ENCODE measurements at places on chromosomes 5 and 9. TPM values are rescaled to one million over a fixed set of nuclear protein-coding genes. Genes with fewer than 3 reads are reported as not detected.

GABRP gene
- 0.35 TPM for total RNA-seq

DNA sequence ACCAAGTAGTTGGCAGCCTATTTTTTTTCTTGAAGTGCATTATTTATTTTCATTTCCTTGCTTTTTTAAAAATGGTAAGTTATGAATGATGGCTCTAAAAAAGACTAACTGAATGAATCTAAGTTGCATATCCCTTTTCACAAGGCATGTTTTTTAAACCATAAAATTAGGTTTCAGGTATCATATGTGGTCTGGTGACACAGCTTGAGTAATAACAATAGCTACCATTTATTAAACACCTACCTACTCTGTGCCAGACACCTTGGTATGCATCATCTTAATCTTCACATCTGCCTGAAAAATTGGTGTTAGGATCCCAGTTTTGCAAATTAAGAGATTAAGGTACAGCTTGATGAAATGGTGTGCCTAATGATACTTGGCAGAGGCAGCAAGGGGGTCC is 4.3 kb upstream of the GABBR2 start:
- DNase-seq = no peak

MYOT gene
- not detected for total RNA-seq

DNA sequence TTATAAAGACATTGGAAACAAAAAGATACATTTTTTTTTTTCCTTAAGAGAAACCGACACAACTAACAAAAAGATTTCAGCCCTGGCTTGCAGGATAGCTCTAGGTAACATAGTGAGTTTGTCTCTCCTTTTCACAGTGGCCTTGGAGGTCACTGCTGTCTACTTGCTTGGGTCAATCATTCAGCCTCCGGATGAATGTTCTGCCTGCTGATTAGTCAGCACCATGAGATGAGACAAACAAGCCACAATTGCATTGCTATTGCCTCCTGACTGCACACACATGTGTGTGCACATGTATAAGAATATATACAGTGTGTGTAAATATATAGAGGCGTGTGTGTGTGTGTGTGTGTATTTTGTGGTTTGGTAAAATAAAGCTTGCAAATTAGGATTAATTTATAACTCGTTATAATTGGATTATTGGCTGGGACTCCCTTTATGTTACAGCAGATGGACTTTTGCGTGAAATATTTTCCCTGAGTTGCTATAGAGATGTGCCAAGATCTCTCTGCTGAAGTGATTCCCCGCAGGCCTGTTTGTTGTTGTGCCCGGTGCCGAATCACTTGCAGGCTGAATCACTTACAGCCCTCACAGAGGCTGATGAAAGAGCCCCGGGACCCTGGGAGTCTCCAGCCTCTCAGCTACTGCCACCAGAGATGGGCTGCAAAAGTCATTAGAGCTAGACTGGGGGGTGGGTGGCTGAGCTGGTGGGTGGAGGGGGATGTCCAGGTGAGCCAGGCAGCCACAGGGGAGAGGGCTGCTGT is 161.2 kb downstream of the FGF18 start:
- DNase-seq = peak; percentile 51

DNA sequence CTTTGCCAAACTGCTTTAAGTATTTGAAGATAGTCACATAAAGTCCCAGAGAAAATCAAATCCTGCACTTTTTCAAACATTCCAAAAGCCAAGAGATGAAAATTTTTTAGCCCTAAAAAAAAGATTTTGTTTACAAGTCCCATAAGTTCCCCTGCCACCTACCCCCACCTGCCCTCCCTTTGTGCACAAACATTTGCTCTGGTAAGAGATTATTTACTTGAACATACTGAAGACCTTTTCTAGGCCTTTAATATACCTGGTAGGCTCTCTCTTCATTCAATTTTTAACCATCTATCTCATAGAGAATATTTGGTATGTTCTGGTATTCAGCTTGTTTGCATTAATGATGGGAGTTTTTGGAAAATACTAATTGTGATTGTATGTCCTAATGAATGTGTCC is 50.3 kb downstream of the MEGF9 start:
- DNase-seq = no peak

RGS7BP gene
- not detected for total RNA-seq

SLC2A8 gene
- total RNA-seq = 18.6 TPM

DNA sequence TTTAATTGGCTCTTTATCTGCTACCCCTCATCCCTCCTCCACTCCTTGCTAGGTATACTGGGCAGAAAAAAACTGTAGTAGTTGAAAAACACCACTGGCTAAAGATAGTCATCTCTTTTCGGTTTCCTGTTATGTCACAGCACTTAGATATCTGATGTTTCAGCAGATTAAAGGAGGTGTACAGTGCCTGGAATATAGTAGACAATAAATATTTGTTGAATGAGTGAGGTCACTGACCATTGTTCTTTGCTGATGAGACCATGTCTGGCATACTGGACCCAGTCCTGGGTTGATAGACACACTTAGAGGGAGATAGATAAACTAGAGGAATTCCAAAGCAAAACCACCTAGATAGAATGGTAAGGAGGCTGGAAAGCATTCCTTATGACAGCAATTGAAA is 3.2 kb downstream of the GRPEL2 start:
- no peak for DNase-seq

DNA sequence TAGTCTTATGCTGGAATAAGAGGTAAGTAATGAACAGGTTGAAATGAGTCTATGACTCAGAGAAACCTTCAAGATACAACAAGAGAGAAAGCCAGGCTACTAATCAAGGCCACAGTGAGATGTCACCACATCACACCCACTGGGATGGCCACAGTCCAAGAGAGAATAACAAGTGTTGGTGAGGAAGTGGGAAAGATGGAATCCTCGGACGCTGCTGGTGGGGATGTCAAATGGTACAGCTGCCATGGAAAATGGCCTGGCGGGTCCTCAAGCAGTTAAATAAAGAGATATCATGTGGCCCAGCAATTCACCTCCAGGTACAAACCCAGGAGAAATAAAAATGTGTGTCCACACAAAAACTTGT is 41.9 kb upstream of the NEURL1B start:
- DNase-seq = no peak

- no peak for DNase-seq
Observed at GRCh38 chr9:5193345-5193744, 7.9 kb upstream of the INSL6 start.

DNA sequence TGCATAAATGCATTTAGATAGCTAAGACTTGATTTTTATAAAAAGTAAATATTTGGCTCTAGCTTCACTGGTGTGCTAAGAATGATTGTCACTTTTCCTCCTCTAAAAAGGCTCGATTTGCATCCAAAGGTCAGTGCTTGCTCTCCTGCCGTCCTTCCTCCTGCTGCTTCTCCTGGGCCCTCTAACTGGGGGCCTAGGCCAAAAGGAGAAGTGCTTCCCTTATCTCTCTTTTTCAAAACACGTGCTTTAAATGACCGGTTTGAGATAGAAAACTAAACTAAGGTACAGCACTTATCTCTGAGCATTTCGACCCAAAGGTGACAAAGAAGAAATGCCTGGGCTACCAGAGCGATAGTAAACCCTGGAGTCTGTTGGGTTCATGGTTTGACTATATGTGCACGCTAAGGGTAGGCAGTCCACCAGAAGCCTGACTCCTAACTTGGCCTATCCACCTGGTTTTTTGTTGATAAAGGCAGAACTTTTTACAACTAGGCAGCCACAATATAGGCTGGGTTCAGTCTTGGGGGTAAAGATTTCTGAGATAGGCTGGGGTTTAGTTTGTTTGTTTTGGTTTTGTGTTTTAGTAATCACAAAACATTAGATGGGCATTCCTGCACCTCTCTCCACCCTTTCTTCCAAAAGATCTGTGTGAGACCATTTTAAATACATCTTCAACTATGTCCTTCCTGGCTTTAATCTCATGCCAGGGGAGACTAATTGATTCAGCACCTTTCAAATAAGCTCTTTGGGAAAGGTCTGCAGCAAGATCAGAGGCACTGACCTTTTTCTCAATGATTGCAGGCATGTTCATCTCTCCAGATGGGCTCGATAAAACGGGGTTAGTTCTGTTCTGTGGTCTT is 3.8 kb downstream of the NR2F1-AS1 start:
- no peak for DNase-seq

WNK2 gene
- total RNA-seq = 0.17 TPM

GRCh38 chr5:1543398-1544293 is 19.9 kb upstream of the LPCAT1 start:
- peak; percentile 19 for DNase-seq

DNA sequence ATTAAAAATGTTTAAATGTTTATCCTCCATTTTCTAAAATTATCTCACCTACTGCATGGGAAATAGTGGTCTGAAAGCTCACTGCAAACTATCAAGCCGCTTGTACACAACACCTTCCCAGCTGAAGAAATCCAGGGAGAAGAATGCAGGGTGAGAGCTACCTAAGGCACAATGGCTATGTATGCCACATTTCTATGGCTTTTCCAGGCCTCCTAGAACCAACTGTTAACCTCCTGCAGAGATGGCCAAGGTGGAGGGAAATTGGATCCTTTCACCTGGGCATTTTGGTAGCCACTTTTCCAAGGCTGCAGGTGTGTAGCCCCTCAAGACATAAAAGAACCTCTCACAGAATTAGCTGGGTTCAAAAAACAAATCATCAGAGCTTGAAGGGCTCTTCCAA is 286.4 kb downstream of the EBF1 start:
- no peak for DNase-seq

- peak; percentile 19 for DNase-seq
Observed at GRCh38 chr9:18451406-18451805, 22.5 kb upstream of the ADAMTSL1 start.

ARRDC1 gene
- 58.6 TPM for total RNA-seq

HAVCR1 gene
- 397 TPM for total RNA-seq

FAM221B gene
- total RNA-seq = not detected

DNA sequence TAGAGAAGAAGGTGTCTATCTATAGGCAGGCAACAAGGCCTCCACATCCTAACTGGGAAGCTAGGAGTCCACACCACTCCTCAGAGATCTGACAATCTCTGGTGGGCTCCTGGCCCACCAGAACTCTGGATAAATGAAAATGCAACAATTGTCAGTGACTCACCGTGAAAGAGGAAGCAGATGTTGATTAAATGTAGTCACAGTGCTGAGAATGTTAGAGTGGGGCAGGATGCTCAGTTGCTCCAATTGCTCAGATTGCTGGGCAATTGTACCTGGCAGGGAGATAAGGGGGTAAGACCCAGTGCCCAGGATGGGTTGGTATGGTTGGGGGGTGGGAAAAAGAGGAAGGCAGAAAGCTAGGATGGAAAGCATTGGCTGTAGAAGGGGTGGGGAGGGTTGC is 4.3 kb downstream of the CCL19 start:
- no peak for DNase-seq

GRCh38 chr9:8857926-8858595 is 1058.5 kb upstream of the DMAC1 start:
- no peak for DNase-seq

DNA sequence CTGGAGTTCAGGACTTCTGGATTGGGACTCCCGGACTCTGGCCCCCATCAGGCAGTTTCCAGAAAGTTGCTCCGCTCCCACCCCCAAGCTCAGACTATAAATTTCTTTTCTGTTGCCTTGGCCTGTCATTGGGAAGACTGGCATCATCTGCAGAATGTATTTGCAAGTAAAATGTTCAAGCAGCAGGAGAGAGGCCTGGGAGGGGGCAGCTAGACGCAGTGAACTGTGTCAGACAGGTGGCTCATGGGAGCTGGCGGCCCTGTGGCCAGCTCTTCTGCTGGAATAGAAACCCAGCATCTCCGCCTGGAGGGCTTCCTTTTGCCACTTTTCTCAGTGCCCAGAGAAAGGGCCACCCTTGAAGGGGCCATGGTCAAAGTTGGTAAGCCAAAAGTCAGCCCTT is 16.0 kb downstream of the INSYN2B start:
- DNase-seq = no peak

CDC20B gene
- total RNA-seq = not detected

GRCh38 chr5:83418356-83419321 is 52.9 kb upstream of the VCAN start:
- no peak for DNase-seq

NTRK2 gene
- total RNA-seq = 9.8 TPM

TRIM7 gene
- total RNA-seq = 12.7 TPM

DNA sequence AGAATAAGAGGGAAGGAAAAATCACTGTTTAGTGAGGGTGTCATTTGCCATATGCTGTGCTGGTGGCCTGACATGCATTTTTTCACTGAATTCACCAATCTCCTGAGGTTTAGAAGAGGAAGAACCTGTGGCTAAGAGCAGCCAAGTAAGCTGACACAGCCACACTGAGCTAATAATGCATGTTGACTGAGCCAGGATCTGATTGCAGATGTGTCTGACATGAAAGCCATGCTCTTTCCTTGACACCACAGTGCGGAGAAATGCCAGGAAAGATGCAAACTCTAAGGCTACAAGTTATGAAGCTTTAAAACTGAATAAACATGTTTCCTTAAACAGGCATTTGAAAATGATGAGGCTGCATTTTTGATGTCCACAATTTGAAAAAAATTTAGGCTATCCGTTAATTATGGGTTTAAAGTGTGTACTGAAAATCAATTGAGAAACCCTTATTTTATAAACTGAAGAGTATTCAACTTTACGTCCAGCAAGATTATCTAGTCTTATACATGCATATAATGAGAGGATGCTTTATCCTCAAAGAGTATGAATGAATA is 208.6 kb downstream of the FBN2 start:
- DNase-seq = no peak

DNA sequence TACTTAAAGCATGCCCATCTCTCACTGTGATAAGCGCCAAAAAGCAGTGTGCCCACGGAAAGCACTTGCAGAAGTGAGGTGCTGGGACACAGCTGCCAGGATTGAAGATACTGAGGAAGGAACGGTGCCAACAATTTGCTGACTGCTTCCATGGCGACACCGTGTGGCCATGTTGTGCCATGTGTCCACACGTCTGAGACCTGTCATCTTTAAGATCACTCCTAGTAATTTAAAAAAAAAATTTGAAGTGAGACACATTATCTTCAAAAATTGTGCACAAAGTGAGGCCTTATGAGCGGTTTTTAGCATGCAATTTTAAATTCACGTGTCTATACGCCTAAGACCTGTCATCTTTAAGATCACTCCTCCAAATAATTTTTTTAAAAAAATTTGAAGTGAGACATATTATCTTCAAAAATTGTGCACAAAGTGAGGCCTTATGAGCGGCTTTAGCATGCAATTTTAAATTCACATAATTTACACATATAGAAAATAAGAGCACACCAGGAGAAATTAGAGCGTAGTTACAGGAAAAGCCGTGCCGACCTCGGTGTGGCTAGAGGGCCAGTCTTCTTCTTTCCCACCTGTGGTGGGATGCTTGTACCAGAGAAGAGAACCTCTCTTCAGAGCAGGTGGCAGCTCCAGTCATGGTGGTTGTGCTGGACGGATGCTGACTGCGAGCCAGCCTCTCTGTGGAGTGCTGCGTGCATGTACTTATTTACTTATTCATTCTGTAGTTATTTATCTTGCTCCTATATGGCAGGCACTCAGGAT is 21.4 kb upstream of the FLT4 start:
- DNase-seq = peak; percentile 31

TMEM141 gene
- 115 TPM for total RNA-seq

DNA sequence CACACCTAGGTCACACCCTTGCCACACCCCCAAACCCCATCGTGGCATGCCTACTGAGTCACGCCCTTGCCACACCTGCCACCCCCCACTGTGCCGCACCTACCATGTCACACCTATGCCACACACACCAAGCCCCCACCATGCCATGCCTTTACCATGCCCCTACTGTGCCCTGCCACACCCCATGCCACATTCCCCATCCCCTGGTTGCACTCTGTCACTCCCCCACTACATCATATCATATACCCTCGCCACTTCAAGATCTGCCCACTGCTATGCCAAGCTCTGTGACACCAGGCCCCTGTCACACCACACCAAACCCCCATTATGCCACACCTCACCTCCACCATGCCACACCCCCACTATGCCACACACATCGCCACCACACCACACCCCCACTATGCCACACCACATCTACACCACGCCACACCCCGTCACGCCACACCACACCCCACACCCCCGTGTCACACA is 101.2 kb downstream of the OLFM1 start:
- DNase-seq = no peak
